HS-5 (cell line): ENCODE measurements at places on chromosomes 2 and 18.

DNA sequence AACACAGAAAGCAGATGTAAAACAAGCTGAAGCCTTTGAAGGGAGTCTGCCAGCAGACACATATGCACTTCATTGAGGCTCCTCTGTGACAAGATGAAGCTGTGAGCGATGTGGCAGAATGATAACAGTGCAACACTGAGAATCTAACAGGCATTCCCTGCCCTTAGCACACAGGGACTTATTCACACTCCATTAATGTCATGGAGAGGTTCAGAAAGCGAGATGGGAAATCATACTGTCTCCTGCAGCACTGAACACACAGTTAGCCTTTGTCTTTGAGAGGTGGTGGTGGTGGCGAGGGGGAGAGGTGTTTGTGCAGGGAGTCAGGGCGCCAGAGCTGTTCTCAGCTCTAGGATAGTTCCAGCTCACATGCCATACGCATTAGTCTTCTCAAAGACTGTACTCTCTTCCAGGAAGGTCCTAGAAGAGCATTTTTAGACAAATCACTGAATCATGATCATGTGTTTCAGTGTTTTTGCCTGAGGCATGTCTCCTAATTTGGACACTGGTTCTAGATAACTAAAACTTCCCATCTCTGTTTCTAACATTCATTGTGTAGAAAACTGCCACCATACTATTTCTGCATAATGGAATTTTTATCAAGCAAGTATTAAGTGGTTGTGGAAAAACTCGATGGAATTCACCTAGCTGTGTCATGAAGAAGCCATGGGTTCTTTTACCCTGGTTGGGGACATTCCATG, 93.5 kb upstream of the ITGB6 start:
- no peak for DNase-seq

DNA sequence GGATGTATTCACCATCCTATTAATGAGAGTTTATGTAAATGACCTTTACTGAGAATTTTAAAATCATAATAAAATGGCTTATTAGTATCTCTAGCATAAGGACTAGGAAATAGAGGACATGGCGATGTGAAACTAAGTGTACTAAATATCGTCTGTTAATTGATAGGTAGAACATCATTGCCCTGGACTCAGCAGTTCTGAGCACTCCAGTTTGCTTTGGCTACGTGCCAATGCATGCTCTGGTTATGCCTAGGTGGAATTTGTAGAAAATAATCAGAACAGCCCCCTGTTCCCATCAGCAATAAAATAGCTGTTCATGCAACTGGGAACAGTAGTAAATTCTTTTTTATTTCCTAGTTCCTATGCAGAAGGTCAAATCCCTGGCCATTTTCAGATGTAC, 247.8 kb downstream of the DOK6 start:
- no peak for DNase-seq

GRCh38 chr2:202064171-202064880, 8.7 kb upstream of the KIAA2012 start:
- DNase-seq, result peak; percentile 28

GRCh38 chr2:27795868-27796277, 24.4 kb downstream of the MRPL33 start:
- DNase-seq, result no peak

GRCh38 chr18:79385708-79386341, 9.9 kb upstream of the NFATC1 start:
- DNase-seq, result no peak

DNA sequence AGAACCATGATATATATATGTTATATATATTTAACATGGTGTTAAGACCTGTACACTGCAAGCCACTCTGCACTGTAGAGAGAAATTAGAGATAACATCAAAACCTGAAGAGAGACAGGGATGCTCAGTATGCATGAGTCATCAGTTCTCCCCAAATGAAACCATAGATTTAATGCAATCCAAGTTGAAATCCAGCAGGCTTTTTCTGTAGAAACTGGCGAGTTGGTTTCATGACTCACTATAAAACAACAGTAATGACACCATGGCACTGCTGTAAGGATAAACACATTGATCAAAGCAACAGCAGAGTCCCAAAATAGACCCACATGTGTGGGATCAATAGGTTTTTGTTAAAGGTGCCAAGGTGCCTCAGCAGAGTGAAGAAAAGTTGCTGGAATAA, 65.8 kb downstream of the RTP5 start:
- peak; percentile 56 for DNase-seq

- DNase-seq, result no peak
These were observed 31.1 kb upstream of the SATB2 start for GRCh38 chr2:199488772-199489400.

GRCh38 chr2:239561446-239562001, 160.7 kb upstream of the HDAC4 start:
- no peak for DNase-seq

DNA sequence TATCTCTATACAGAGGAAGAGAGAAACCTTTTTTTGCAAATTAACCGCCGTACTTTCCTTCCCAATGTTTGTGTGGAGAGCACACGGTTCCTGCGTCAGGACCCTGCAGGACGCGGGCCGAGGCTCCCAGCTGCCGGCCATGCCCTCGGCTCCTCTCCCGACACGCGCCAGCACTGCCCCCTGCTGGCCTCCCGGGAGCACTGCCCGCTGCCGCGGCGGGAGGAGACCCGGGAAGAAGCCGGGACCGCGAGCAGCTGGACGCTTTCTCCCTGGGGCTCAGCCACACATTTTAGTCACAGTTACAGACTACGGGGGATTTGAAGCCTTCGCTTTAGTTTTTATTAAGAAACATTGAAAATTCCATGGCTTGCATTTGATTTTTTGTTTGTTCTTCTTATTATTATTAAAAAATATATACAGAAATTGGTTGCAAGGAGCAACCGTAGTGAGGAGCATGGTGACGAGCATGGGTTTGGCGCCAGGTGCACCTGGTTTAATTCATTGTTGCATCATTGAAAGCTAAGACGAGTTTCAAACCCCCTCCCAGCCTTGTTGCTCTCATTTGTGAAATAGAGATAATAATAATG, 401.2 kb downstream of the GALR1 start:
- DNase-seq, result no peak

DNA sequence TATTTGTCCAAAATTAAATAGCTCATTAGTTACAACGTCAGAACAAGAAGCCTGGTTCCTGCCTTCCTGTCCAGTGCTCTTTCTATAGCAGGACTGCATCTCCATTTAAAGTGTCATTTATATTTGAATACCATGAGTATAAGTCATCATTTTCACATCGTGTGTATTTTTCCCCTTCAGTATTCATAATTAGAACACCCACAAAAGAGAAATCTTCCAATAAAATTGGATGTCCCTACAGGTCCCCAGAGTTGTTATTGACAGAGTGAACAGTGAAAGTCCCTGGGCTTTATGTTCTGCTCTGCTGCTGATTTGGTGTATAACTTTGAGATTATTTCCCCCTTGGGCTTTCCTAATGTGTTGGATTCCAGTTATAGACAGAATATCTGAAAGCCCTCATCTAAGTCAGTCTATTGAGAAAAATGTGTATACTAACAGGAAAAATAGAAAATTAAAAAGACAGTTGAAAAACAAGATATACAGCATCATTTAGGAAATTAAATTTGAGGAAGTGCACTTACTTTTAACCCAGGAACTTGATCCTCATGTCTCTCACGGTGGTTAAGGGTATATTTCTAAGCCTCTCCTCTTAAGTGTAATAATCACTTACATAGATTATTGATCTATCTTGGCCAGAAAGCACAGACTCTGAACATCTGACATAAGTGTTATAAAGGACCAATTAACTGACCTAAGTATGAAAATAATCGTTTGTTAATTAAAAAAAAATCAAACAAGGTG, 15.2 kb upstream of the REV1 start:
- DNase-seq, result no peak

DNA sequence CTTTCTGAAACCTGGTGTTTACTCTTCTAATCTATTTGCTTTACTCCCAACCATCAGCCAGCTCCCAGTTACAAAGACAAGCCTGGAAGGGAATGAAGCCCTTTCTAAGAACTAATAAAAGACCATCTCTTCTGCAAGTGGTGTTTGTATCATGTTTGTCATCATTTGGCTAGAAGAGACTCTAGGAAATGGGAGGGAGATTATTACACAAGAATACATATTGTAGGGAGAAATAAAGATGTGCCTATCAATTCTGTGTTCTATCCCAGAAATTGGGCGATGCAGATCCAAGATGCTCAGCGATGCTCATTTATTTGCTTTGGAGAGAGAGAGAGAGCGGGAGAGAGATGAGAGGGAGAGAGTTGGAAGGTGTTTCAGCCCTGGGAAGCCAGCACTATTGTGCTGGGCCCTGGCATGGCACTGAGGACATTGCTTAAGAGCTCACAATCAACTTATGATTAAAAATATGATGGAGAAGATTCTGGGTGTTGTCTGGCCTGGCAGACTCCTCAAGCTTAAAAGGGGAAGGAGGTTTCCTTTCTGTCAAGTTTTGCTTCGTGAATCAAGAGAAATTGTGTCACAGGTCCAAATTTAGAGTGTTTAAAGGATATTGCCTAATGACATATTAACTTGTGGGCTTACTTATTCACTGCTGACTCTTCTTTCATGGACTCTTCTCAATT, 41.8 kb upstream of the AFF3 start:
- no peak for DNase-seq

GRCh38 chr2:221402072-221402471, 170.0 kb downstream of the EPHA4 start:
- no peak for DNase-seq

- DNase-seq, result no peak
These were observed 946.6 kb downstream of the SLC4A3 start for GRCh38 chr2:220574038-220574437.

DNA sequence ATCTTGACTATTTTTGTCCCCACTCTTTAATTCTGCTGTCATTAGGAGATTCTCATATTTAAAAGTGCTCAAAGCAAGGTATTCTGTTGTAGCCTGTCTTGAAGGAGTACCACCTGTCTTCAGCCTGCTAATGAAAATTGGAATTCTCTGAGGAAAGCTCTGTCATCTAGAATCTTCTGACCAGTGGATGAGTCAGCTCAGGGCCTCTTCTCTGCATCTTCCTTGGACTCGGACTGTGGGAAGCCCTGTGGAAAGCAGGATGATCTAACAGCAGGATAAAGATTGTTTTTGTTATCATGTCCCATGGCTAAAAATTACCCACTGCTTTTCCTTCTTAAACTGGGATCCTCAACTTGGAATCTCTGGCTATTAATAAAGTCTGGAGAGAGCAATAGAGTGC, 18.7 kb upstream of the TMEM200C start:
- DNase-seq, result no peak

- DNase-seq, result no peak
These were observed 7.1 kb downstream of the HS1BP3 start for GRCh38 chr2:20643826-20644225.

DNA sequence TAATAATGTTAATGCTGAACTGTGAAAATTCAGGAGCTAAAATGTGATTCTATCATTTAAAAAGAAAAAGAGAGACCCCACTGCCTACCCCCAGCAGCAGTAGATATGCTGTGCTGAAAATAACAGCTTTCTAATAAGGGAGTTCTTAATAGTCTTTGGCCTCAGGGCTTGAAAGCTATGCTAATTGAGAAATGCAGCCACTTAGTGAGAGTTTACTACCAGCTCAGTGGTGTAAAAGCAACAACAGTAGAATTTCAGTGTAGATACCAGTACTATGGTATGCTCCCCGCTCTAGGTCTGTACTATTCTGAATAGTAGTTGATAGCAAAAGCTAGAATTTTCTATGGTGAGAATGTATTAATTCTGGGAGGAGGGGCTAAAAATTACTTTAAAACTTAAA, 303.1 kb upstream of the VWC2L start:
- no peak for DNase-seq

GRCh38 chr2:198191651-198192050, 387.3 kb downstream of the PLCL1 start:
- DNase-seq, result no peak

- no peak for DNase-seq
These were observed 205.4 kb downstream of the PPP1R1C start for GRCh38 chr2:182191061-182191460.

GRCh38 chr2:208097801-208098200, 26.5 kb downstream of the CRYGD start:
- no peak for DNase-seq

DNA sequence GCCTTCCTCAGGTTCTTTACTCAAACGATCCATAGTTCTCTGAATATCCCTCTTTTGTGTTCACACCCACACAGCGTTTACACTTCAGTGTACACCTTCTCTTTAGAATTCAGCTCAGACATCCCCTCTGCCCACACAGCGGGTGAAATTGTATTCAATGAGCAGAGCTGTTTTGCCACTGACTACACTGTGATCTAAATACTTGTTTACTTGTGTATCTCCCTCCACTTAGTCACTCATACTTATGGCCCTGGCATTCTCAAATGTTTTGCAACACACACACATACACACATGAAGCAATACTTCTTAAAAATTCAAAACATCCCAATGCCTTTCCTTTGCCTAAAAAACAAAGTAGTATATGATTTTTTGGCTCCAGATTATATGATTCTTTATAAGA, 297.1 kb downstream of the TMX3 start:
- DNase-seq, result no peak

GRCh38 chr2:106664669-106665068, 177.5 kb downstream of the CD8B2 start:
- no peak for DNase-seq

DNA sequence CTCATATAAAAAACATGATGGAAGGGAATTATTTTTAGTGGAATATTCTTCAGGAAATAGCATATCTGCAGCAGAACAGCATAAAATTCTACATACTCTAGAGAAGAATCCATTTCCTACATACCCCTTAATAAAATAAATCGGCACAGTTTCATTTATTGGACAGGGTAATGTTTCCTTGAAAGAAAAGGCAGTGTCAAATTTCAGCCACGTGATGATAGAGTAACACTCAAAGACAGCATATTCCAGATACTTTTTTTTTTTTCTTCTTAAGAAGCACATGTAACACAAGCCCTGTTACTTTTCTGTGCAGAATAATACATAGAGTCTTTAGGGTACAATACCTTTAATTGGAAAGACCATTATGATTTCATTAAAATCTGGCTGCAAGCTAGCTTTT, 204.4 kb downstream of the SRBD1 start:
- DNase-seq, result no peak

DNA sequence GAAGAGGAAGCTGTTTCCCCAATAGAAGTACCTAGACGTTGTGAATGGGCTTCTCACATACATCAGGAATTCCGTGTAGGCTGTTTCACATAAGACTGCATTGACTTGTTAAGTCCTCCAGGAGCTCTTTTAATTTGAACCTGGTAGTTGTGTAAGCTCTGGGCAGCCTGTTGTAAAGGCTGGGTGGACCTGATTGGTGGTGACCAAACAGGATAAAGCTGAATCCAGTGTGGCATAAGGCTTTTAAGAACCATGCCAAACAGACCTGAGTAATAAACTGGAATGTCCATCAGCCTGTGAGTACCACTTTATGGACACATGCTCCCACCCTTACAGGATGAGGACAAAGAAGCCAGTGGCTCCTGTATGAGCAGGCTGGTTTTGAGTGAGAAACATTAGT, 24.1 kb downstream of the RMND5A start:
- DNase-seq, result no peak

DNA sequence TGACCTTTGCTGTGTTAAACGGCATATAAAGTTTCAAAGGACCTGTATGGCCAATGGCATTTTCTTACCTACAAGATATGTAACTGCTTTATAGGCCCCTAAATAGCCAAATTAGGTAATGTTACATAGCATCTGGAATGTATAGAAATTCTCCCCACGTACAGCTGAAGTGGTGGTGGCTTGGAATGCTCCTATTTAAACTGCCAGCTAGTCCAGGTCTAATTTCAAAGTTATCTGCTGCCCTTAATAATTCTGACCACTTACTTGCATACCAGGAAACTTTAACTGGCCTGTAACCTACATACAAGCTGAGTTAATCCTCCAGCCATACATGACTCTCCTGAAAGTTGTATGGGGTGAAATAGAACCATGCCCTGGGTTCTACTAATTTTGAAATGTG, 1.3 kb downstream of the KIAA2012 start:
- DNase-seq, result no peak
